Stimulated activated CD8-positive, alpha-beta memory T cell treated with anti-CD3 and anti-CD28 coated beads, Interleukin-2, amount 100 ng/mL, for 1 hour (primary cell): ENCODE measurements at places on chromosomes 12 and 14.

DNA sequence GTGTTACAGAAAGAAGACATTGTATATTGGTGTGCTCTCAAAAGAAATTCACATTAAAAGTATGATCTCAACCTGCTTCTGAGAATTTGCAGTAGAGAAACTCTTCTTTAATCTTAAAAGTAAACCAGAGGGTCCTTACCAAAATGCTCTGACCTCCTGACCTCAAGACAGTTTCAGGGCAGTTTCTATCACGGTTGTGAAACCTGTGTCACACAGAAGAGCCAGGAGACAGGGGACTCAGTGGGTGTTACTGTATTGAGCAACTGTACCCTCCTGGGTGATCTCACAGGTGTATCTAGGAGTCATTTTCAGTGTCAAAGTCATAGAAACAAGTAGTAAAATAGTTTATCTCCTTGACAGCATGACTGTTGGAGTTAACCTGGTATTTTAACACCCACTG lies 178.0 kb downstream of the GRIP1 start:
- DNase-seq: no peak

DNA sequence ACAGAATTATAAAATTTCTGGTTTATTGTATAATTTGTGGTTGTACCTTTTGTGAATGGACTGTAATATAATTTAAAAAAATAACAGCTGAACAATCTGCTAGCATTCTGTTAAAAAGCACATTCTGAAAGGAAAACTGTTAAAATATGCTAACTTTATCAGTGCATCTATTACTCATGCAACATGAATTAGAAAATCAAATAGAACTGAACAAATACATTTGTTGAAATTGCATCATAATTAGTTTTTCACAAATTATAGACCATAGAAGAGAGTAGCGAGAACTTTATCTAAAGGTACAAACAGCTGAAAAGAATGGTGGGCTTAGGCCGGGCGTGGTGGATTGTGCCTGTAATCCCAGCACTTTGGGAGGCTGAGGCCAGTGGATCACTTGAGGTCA lies 33.0 kb downstream of the PTPN21 start:
- no peak for DNase-seq

DNA sequence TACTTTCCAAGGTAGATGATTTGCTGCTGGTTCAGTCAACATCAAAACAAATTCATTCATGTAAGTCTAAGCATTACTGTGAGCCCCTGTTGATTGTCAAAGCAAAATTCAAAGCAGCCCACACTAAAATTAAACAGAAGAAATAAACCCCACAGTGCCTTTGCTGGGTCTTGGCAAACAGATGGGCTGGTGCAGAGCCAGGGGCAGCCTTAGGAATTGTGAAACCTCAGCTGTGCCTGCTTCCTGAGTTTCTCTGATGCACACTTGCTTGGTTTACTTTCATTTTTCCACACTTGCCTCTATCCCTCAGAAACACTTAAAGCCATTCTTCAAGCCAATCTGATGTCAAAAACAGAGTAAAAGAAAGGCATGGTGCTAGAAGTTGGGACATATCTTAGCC lies 6.6 kb upstream of the PLEKHG7 start:
- DNase-seq: no peak

DNA sequence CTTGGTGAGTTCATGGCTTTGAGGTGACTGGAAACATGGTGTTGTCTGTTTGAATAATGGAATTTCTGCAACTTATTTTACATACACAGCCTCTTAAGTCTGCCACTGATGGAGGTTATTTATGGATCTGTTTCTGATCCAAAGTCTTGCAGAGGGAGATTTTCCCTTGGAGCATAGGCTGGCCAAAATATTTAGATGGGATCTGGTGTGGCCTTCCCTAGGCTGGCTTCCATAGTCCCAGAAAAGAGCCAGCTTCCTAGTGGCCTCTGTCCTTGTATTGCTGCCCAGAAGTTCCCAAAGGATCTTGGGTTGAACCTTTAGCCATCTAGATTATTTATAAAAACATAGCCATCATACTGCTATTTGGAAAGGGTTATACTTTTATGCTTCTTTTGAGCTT lies 491.1 kb upstream of the RGS6 start:
- DNase-seq: no peak

- DNase-seq: no peak
Measured at GRCh38 chr12:103085541-103085940, 128.1 kb downstream of the ASCL1 start.
